ENCODE measurements at places on chromosomes 7 and 10.
A peak's percentile ranks its signal among the peaks of the same experiment; 100 is the strongest.

DNA sequence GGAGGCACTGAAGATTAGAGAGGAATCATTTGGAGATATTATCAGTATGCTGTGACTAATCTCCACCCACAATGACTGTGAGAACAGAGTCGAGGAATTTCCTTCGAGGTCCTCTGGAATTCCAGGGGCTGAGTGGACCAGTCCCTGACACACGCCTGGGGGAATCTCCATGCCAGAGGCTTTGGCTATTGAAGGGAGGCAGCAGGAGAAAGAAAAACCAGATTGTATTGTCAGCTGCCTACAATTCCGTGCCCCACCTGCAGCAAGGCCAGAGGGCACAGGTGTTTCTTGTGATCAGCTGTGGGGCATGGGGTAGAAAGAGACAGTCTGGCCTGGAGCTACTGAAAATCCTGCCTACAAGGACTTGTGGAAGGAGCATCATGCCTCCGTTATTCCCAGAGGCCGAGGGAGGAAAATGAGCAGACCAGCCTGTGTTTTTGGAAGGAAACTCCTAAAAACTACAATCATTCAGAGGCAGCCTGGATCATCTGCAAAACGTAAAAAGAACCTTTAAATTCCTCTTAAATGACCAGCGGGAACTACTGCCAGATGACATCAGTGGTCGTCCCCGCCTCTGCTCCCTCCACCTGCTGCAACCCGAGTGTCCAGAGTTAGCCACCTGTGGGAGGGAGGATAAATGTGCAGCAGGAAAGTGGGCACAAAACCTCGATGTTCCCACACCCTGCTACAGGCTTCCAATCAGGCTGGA, 25.4 kb upstream of the ANK3 start:
- DNase-seq: peak; percentile 87

GRCh38 chr7:1200045-1200444, 32.6 kb upstream of the UNCX start:
- peak; percentile 57 for DNase-seq

DNA sequence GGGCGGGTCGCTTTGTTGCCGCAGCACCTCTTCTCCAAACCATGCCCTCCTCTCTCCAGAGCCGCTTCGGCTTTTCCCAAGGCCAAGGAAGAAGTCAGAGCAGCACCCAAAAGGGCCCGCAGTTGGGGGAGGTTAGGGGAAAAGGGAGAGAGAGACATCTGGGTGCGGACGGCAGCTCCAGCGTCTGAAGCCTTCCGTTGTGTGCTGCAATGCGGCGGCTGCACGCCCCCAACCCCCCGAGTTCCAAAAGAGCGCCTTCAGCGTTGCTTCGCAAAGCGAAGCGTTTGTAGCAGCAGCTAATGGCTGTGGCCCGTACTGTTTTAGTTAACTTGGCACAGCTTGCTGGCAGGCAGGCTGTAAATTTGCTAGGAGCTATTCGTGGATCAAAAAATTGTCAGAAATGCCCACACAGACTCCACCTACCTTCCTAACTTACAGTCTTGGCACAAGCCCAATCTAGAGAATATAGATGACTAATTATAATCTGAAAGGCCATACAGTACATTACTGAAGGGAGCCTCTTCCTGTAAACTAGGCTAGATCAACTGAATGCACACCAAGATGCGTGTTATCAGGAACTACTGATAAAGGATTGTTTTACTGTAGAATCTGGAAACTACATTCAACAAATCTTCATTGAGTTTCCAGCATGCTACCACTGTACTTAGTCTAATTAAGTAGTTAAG, 1.1 kb upstream of the KBTBD2 start:
- peak; percentile 68 for DNase-seq

GRCh38 chr7:101681170-101682007, 52.3 kb upstream of the MYL10 start:
- peak; percentile 66 for DNase-seq

DNA sequence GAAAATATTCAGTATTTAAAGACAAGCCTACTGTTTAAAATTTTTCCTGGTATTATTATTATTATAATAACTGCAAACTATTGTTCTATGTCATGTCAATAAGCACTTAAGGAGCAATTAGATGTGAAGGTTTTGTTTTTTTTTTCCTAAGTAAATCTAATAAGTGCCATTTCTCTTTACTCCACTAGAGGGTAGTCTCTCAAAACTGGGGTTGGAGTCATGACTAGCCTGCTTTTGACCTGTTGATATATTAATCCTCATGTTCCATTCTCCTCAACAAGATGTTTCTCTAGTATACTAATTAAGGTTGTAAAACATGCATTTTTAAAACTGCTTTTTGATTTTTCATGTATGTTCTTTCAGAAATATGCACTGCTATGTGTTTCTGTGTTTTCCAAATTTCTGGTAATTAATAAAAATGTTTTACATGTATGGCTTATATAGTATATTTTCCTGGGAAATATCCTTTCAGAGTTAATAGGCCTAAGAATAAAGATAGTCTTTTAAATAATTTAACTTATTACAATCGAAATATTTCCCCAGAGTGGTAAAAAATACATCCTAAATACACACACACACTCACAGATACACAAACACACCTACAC, 1.0 kb upstream of the LRRN3 start:
- peak; percentile 51 for DNase-seq

DNA sequence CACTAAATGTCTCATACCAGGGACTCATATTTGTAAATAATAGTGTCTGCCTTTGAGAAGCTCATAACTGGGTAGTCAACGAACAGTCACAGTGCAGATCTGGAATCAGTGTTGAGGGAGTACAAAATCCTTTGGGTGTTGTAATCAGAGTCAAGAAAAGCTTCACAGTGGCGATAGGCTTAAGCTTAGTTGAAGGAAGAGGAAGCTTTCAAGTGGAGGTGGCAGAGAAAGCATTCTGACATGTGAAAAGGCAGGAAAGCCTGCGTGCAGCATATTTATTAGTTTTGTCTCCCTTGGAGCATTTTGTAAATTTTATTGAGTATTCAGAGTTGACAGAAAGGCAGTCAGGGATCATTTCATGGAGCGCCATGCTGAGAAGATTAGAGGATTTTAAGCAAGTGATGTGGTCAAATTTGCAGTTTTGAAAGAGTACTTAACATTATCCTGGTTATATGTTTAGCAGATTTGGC, 104.9 kb downstream of the ADK start:
- DNase-seq: peak; percentile 36

- DNase-seq: no peak
These were observed 480.8 kb downstream of the RPS24 start for GRCh38 chr10:78514459-78514858.

- no peak for DNase-seq
These were observed 95.7 kb downstream of the GNAI1 start for GRCh38 chr7:80230327-80230726.

DNA sequence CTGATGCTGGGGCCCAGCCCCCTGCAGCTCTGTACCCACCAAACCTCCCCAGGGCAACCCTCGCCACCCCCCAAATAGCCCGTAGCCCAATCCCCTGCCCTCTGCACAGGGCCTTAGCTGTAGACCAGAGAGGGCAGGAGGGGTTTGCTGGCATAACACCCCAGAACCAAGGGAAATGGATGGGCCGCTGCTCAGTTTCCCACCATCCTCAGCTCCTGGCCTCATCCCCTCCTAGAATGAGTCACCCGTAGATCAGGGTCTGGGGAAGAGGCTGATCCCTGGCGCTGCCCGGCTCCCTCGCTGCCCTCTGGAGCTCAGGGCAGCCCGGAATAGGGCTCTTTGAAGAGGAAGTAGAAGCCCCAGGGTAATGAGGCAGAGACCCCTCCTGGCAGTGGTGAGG, 31.2 kb downstream of the LDB3 start:
- no peak for DNase-seq

DNA sequence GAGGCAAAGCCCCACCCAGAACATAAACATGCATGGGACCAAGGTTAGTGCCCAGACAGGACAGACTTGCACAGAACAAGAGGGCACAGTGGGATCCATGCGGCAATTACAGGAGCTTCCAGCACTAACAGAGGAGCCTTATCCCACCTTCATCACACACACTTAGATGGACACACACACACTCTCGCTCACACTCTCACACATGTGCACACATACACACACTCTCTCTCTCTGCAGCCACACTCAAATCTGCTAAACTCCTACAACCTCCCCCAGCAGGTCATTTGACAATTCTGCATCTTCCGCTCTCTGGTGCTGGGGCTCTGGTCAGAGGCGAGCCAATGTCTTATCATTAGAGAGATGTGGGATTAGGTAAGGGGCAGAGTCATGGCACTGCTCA, 120.5 kb downstream of the UBE2H start:
- DNase-seq: no peak

DNA sequence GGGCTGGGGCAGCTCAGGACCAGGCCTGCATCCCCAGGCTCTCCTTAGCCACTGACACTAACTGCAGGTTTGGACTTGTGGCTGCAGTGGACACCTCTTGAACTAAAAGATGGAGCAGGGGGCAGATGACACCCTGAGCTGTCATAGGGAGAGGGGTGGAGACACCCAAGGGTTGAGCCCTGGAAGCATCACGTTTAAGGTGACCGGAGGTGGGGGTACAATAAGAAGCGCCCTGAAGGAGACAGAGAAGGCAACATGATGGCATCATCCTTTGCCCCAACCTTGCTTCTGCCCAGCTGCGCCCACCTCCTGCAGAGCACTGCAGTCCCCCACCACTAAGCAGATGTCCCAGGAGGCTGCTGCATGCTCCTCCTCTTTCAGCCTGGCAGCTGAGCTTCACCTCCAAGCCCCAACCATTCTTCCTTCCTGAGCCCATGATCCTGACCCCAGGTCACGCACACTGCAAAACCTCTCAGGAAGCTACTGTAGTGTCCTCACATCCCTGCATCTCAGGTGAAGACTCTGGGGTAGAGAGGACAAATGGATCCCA, 25.5 kb downstream of the OGDHL start:
- no peak for DNase-seq

GRCh38 chr10:31030800-31031199, 865 bp downstream of the ZNF438 start:
- no peak for DNase-seq

DNA sequence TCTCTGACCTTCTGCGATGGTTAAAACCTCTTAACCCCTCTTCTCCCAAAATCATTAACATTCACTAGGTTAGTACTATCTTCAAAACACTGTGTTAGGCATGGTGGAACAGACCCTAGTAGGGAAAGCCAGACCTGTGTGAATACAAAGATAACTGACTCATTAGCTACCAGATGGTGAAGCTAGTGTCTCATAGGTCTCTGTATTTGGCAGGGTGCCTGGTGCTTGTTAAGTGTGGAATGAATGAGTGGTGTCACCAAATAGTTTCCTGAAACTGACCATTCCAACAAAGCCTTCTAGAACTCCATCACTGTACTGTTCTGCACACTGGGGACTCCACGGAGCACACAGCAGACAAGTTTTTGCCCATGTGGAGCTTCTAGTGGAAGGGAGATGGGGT, 27.7 kb upstream of the TM9SF3 start:
- DNase-seq: peak; percentile 95
